ENCODE measurements at places on chromosomes 2 and 18.

- no peak for DNase-seq
Observed at GRCh38 chr2:158009399-158009798, 92.3 kb upstream of the UPP2 start.

DNA sequence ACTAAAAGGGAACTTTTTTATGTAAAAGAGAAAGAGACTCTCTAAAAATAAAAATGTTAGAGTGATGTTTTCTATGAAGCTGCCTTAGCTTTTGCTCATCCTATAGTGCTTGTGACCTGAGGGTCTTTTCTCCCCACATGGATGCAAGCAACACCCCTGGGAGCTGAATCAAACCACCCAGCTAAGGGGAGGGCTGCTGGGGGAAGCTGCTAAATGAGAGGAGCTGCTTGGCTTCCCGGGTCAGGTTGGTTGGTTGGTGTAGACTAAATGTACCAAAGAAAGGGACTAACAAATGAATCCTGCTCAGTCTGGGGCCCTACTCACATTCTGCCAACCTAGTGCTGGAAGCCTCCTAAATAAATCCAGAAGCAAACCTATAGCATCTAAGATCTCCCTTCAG lies 35.0 kb downstream of the AFF3 start:
- no peak for DNase-seq

- DNase-seq = no peak
Observed at GRCh38 chr2:3462493-3463104, 56.7 kb downstream of the ADI1 start.

- DNase-seq = no peak
Observed at GRCh38 chr18:12059334-12060181, 34.1 kb upstream of the ANKRD62 start.

- peak; percentile 27 for DNase-seq
Observed at GRCh38 chr2:187874786-187875185, 320.6 kb upstream of the TFPI start.

- no peak for DNase-seq
Observed at GRCh38 chr18:65943268-65943667, 192.5 kb downstream of the CDH7 start.

GRCh38 chr2:239636808-239637207 lies 236.0 kb upstream of the HDAC4 start:
- no peak for DNase-seq

GRCh38 chr2:215626812-215627281 lies 191.0 kb upstream of the FN1 start:
- peak; percentile 52 for DNase-seq

GRCh38 chr2:24269265-24269664 lies 91.1 kb downstream of the ITSN2 start:
- DNase-seq = no peak

DNA sequence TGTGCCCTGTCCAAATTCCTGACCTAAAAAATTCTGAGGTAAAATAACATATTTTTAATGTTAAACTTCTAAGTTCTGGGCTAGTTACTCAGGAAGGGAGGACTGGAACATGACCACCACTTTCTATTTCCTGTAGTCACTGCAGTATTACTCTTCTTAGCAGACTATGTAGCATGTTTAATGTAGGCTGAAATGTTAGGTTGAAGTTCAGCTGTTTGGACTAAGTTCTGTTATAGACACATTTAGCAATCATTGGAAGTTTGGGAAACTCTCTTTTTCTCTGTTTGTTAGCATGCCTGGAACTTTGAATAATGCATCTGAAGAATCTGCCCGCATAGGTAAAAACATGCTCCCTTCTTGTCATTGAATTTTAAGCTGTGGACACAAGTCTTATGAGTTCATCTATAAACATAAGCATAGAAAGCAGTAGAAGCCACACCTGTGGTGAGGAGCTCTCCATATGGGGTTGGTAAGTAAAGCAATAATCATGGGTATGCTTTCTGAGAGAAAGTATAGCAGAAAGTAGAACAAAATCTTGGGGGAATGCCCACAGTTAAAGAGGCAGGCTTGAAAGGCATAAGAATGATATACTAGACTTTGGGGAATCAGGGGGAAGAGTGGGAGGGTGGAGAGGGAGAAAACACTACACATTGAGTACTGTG lies 52.6 kb downstream of the IL1R2 start:
- no peak for DNase-seq

DNA sequence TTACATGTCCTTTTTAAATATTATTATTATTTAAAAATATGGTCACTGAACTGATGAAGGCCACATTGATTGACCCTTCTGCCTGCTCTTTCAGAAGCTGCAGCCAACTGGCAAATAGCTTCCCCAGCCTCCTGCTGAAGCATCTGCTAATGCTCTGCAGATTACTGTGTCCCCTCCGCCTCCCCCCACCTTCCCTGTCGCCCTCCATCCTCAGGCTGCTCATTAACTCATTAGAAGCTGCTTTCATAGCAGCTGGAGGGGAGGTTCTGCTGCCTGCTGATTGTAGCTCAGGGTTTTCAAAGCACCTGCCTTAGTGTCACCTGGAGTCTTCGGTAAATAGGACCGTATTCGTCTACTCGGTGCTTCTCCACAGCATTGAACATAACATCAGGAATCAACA lies 24.8 kb upstream of the LMAN1 start:
- DNase-seq = no peak

- DNase-seq = peak; percentile 54
Observed at GRCh38 chr2:51918113-51918512, 886.2 kb upstream of the NRXN1 start.

GRCh38 chr18:12862467-12862866 lies 21.6 kb downstream of the PTPN2 start:
- no peak for DNase-seq

GRCh38 chr2:111030945-111031344 lies 89.8 kb upstream of the BCL2L11 start:
- DNase-seq = no peak

- peak; percentile 59 for DNase-seq
Observed at GRCh38 chr2:205769495-205769850, 87.2 kb downstream of the NRP2 start.

GRCh38 chr2:8753609-8754008 lies 71.8 kb downstream of the ID2 start:
- peak; percentile 4 for DNase-seq

GRCh38 chr2:60109744-60110143 lies 443.7 kb downstream of the BCL11A start:
- no peak for DNase-seq

DNA sequence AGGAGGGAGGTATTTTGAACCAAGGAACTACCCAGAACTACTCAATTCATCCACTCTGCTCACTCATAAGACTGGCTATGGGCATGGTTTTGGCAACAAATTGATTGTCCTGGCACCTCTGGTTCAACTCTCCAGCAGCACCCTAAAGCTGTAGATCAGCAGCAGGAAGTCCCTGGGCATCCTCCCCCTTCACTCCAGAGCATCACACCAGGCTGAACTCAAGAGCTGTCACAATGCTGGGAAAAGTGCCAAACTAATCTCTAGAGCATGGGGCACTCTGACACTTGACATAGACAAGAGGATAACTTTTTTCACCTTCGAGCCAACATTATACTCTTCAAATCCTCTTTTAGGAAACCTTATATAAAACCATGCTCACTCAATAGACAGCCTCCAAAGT lies 154.1 kb upstream of the RBBP8 start:
- DNase-seq = no peak

GRCh38 chr2:157055660-157056199 lies 201.8 kb upstream of the GALNT5 start:
- DNase-seq = peak; percentile 74

- DNase-seq = no peak
Observed at GRCh38 chr2:19818039-19818438, 83.7 kb downstream of the TTC32 start.

DNA sequence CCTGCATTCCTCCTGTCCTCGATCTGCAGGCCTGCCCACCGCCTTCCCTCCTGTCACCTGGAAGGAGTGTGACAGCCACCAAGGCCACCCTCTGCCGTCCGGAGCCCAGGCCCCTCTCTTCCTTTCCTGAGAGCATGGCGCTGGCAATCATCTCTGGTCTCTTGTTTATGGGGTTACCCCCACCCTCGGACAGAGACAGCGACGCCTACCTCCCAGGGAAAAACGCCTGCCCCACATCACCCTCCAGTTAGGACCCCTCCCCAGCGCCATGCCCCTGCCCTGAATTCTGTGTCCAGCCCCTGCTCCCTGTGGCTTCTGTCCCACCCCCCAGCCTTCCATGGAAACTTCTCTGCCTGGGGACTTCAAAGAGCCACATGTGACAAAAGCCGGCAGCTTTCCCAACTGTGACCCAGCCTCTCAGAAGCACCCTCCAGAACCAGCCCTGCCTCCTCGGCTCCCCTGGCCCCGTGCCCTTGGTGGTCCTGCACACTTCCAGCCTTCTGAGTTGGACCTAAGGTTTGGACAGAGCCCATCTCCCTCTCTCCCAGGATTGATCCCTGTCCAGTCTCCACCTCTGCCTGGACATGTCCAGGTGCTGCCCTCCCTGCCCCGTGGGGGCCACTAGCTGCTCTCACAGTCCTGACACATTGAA lies 145.0 kb upstream of the HDAC4 start:
- no peak for DNase-seq

DNA sequence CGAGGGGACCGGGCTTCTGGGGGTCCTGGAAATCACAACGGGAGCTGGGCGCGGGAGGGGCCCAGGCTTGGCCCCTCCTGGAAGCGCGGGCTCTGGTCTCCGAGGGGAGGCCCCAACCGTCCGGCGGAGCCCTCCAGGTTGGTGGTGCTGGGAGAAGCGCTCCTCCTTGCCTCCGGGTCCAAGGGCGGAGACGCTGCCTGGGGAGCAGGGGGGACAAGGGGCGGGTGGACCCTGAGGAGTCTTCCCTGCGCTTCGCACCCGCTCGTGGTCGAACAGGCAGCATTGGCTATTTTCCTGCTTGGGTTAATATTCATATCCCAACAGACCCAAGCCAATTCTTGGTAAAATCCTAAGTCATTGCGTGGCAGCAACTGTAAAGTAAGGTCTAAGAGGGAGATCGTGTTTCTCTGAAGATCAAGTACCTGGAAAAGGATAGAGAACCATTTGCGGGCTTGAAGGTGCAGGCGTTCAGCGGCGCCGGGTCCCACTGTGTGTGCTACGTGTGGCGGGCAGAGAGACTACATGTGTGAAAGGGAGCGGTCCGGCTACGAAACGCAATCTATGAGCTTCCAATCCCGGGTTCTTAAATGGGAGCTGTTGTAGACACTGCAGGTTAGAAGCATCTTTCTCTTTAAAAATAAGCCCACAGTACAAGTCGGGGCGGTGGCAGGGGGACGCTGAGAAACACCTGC lies 805 bp downstream of the CIDEA start:
- no peak for DNase-seq

DNA sequence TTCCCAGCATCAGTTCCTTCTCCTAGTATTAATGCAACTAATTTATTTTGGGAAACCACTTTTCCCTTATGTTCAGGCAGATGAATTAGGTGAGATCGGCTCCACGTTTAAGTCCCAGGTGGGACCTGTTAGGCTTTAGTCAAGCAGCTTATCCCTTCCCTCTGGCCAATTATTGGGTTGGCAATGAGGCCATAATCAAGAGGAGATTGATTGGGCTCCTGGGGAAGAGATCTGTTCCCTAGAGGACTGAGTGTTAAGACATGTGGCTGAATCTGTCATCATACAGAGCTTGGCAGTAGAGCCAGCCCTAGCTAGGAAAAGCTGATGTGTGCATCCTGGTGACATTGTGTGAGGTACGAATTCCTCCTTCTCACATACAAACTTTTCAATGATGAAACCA lies 104.4 kb downstream of the PTH2R start:
- DNase-seq = no peak

GRCh38 chr2:223642506-223642905 lies 40.3 kb upstream of the SCG2 start:
- peak; percentile 75 for DNase-seq

- DNase-seq = no peak
Observed at GRCh38 chr2:179765666-179766065, 95.7 kb downstream of the ZNF385B start.

- no peak for DNase-seq
Observed at GRCh38 chr2:84894131-84894586, 11.3 kb upstream of the TMSB10 start.

DNA sequence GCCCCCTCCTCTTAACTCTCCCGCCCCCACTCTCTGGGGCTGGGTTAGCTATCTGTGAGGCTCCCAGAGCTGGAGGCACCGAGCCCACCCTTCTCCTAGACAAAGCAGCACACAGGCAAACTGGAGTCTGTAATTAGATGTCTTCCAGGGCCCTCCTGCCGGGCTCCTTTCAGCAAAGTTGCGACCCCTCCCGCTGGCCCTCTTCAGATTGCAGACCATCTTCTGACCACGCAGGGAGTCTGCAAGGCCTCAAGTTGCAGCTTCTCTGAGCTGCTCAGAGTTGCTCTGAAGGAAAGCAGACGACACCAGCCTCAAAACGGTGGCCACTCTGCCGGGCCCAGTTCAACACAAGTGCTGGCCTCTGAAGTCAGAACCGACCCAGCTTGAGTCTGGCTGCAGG lies 228.4 kb upstream of the COPS8 start:
- no peak for DNase-seq

- DNase-seq = no peak
Observed at GRCh38 chr2:205745661-205746419, 63.5 kb downstream of the NRP2 start.

- DNase-seq = no peak
Observed at GRCh38 chr2:116487336-116487735, 1327.2 kb upstream of the DDX18 start.

- DNase-seq = no peak
Observed at GRCh38 chr18:12777500-12777944, 74.7 kb downstream of the PSMG2 start.

- DNase-seq = no peak
Observed at GRCh38 chr2:234247453-234248180, 197.1 kb downstream of the SPP2 start.

- DNase-seq = no peak
Observed at GRCh38 chr18:6606411-6607085, 123.0 kb upstream of the ARHGAP28 start.

DNA sequence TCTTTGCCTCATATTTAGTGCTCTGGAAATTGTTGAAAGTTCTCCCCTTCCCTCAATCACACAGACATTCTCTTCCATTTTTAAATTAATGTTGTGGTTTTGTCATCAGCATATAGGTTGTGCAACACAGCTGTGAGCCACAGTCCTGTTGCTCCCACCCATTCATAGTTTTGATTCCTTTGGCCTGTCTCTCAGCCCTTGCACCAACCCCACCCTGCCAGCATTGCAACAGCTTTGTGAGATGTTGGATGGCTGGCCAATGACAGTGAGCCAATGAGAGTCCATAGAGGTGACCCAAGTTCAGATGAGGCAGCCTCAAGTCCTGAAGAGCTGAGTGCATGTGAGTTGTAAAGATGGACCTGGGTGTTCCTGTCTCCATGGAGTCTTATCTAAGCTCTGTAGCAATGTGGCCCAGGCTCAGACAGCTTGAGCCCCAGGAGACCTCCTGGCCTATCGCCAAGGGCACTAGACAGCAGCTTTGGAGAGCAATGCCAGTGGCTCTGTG lies 775.5 kb downstream of the RNF144A start:
- peak; percentile 95 for DNase-seq

DNA sequence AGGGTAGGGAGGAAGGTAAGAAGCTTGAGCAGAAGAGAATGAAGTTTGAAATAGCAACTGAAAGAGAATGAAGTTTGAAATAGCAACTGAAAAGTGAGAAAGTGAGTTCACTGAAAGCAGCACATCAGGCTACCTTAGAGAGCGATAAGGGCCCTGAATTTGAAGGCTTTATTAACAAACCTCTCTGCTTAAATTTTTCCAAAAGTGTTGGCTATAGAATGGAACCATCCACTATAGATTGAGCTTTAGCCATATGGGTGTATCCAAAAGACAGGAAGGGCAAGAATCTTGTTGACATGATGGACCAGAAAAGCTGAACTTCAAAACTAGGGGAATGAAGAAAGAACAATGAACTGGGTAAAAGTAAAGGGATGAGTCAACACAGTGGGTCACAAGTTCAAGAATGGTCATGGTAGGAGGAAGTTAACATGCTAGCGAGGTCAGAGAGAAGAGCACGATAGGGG lies 122.5 kb downstream of the ASXL3 start:
- DNase-seq = no peak

GRCh38 chr18:4068552-4069158 lies 386.5 kb downstream of the DLGAP1 start:
- DNase-seq = peak; percentile 78
